ENCODE measurements at places on chromosomes 11 and 22.

GRCh38 chr11:116906479-116906878, 69.1 kb upstream of the APOA1 start:
- no peak for DNase-seq

- no peak for DNase-seq
These were observed 8.8 kb downstream of the RBM14 start for GRCh38 chr11:66625041-66625751.

DNA sequence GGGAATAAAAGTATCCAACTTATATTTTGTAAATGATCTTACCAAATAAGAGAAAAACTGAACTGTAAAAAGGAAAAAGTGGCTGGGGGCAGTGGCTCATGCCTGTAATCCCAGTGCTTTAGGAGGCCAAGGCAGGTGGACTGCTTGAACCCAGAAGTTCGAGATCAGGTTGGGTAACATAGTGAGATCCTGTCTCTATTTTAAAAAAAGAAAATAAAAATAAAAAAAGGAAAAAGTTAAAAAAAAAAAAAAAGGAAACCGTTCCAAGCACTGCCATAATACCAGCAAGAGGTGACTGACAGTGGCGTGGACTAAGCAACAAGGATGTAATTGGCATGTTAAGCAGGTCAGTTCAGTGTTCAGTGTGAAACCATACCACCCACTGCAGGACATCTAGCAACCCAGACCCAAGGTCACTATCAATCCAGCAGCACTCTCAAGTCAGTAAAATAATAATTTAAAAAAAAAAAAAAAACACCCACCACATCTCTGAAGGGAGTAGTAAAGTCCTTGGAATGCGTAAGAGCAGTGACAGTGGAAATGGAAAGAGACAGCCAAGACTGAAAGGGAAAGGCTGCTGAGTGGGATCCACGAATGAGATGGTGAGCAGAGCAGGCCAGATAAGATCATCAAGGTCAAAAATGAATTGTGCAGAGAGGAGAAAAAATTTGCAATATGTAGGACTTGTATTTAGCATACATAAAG, 43.6 kb downstream of the MAPK1 start:
- no peak for DNase-seq

DNA sequence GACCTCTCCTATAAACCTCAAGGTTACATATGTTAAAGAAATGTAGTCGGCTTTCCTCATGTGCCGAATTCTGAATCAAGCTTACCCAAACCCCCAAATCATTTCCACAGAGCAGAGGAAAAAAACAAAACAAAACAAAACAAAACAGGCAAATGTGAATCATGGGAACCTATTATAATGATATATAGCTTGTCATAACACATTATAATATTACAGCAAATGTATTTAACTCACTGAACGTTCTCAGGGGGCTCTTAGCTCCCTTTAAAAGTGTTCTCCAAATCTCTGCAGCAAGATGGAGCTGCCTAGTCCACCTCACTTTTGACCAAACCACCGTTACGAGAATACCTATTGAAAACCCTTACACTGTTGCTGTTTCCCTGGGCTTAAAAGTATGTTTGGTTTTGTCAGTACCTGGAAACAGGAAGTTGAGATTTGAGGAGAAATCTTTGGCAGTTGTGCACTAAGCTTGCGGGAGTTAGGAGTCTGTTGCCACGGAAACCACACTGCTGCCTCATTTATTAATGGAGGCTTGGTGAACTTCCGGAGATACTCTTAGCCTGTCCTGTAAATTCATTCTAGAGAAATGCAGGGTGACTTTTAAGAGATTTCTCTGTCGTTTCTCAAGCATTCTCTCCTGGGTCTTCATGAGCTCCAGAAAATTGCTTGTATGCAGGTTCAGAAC, 167.0 kb upstream of the RASSF10 start:
- DNase-seq = no peak

DNA sequence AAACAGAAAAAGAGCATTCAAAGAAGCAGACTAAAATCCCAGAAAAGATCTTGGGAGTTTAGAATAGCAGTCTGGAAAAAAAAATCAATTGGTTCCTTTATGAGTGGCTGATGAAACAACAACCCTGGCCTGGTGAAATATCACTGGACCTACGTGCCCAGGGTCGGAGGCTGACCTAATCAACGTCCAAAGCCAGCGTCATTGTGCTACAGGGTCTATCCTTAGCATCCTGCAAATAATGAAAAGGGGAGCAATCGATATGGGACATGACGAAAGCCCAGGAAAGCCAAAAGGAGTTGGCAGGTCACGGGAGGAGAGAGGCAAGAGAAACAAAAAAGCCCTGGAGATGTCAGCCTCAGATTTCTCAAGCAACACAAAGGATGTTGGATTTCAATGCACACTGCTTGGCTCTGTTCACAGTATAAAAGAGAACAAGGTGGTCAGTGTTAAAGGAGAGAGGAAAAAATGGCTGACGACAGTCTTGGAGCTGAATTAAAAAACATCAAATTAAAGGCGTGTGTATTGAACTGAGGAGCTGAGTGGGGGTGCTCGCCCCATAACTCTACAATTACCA, 148.8 kb downstream of the BLID start:
- DNase-seq = no peak

- DNase-seq = no peak
These were observed 4.9 kb downstream of the UBE2L6 start for GRCh38 chr11:57562596-57562995.

- peak; percentile 88 for DNase-seq
These were observed at the start of gene MEI1 for GRCh38 chr22:41699264-41700107. MEI1 (plus strand) TSS chr22:41699503; CDS start chr22:41699539, 36 bp downstream.

DNA sequence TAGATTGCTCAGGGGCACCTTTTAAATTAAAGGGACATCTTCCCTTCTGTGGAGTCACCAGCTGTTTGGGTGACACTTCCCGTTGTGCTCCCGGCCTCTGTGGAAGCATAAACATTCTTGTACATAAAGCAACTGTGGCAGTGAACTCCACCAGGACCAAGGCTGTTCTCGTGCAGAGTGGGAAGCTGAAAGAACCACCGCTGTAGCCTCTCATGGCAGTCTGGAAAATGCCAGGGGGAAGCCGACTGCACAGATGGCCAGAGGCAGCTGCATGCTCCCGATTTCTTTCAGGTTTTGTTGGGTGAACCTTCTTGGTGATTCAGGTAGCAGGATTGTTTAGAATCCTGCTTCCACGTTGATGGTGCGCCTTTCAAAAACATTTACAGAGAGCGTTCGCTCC, 10.3 kb downstream of the UBASH3B start:
- DNase-seq = no peak

DNA sequence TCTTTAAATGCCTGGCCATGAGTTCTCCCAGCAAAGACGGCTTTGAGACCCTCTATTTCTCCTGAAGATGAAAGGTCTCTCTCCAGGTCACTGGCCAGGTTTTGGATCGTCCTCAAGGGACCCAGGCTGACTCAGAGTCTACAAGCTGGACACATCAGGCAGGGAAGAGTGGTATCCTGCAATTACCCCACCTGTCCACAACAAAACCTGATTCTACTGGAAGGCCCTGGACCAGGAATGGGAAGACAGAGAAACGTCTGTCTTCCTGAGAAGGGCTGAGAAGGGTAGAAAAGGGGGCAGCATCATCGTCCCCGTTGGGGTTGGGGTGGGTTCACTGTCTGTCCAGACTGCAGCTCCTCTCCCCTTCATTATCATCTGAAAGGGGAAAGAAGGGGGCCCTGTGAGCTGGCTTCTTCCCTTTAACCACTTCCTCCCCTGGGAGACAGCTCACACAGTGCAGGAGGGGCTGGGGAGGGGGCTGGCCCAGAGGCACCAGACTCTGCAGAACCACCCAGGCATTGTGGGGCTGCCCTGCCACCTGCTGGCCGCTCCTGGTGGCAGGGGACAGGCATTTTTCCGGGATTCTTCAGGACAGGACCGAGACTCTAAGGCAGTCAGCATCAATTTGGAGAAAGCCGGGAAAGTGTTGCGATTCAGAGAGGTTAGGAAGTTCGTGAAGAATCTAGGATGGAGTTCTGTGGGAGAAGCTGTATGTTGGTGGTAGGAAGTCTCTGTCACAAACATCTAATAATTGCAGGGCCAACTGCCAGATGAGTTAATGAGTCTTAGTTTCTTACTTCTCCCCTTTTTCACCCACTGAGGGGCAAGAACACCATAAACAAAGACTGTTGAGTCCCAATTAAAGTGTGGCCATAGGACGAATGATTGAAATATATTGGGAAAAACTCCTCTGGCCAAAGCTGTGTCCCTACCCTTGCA, 57.6 kb downstream of the SYN3 start:
- DNase-seq = peak; percentile 31

DNA sequence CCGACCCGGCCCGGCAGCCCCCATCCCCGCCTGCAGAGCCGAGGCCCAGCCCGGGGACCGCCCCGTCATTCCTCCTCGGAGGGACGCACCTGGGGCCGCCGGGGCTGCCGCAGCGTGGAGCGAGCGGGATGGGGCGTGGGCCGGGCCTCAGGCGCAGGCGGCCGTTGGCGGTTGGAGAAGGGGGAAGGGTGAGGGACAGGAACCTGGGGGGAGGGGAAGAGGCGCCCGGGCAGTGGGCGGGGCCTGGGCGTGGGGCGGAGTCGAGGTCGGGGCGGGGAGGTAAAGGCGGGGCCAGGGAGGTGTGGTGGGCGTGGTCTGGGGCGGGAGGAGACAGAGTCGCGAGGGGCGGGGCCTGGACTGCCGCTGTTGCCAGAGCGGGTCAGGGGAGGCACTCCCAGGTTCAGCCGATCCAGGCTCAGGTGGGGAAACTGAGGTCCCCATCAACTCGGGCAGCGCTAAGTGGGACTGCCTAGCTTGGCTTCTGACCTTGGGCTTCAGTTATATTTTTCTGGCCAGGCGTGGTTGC, at the start of gene TESMIN:
TESMIN (minus strand) TSS at position 190 of the 526 bp plus-strand sequence. CDS start 860 bp downstream, outside the sequence.
- peak; percentile 79 for DNase-seq

GRCh38 chr11:76077575-76078150, 128.6 kb downstream of the WNT11 start:
- DNase-seq = no peak

GRCh38 chr11:24588081-24588480, 91.2 kb downstream of the LUZP2 start:
- no peak for DNase-seq

DNA sequence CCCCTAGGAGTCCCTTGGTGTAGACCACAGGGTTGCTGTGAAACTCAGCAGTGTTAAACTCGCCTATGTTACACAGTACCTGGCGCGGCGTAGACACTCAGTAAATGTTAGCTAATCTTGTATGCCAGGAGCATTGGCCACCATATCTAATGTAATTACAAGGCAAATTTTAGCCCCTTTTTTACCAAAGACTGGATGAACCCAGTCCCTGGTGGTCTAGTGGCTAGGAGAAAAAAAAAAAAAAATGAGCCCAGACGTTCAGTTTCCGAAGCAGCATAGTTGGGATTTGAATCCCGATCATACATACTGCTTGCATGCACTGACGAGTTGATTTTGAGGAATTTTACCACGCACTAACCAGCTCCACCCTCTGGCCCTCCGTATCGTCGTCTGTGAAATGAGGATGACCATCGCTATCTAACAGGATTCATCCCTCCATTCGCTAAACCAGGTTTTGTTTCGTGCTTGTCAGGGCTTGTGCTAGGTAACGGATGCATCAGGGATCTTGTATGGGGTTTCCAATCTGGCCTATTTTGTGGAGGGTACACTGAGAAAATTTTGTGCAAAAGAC, 688 bp downstream of the PTS start:
- no peak for DNase-seq

DNA sequence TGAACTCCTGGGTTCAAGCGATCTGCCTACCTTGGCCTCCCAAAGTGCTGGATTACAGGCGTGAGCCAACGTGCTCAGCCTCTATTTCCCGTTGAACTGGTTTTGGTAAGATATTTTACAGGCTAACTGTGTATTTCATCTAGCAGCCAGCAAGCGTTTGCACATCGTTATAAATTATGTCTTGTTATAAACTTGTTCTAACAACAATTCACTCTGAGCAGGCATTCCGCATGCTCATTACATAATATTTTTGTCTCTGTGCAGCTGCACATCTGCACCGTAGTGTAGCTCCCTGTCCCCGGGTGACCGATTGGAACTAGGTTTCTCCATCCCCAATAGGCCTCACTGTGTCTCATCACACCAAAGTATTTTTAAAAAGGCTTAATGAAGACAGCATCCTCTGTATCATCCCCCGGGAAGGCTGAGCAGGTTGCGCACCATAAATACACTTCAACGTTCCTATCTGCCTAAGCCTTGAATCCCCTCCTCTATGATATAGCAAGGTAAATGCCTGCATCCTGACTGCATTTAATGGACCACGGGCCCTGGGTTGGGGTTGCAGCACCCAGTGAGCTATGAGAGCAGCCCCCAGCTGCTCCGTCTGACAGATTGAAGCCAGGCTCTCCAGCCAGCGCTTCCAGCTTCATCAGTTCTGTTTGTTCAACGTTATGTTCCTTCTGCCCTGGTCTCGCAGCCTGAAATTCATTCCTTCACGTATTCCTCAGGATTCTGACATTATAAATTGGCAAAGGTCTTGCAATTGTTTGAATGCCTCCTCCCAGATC, 47.7 kb downstream of the TST start:
- DNase-seq = no peak

GRCh38 chr11:134575504-134576230, 163.6 kb upstream of the B3GAT1 start:
- no peak for DNase-seq

DNA sequence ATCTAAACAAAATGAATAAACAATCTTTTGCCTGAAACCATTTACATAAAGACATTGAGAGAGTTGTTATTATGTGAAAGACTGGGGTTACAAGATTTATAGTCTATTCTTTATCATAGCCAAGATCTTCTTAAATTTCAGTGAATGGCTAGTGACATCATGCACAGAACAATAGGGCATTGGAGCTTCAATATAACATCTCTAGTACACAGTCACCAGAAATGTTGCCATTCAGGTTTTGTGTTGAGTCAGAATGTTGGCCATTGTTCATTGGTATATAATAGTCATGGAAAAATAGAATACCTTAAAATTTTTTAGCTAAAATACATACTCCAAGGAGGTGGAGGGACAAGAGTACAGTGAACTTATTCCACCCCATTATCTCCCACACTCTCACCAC, 44.3 kb downstream of the SLC5A12 start:
- DNase-seq = no peak

DNA sequence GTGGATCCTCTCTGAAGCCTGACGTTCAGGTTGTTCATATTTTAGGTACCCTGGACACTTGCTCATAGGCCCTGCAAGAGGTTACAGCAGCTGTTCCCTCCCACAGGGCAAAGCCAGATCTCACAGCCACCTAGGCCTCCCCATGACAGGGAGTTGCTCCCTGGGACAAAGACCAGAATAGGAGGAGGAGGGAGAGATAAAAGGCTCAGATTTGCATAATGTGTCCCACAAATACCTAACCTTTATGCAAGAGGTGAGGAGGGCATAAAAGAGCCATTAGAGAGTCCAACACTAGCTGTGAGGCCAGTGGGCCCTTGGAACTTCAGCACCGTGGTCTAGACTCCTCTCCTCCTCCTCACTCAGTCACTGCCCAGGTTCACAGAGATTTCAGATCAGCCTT, 33.8 kb downstream of the ZNF280B start:
- no peak for DNase-seq

GRCh38 chr11:38968951-38969350, 2370.9 kb upstream of the RAG2 start:
- DNase-seq = no peak

All from stimulated activated CD4-positive, alpha-beta T cell treated with anti-CD3 and anti-CD28 coated beads, Interleukin-12 subunit alpha, Interleukin-12 subunit beta, amount 100 ng/mL, for 24 hours (primary cell).